ENCODE measurements at places on chromosomes 7 and 10.

DNA sequence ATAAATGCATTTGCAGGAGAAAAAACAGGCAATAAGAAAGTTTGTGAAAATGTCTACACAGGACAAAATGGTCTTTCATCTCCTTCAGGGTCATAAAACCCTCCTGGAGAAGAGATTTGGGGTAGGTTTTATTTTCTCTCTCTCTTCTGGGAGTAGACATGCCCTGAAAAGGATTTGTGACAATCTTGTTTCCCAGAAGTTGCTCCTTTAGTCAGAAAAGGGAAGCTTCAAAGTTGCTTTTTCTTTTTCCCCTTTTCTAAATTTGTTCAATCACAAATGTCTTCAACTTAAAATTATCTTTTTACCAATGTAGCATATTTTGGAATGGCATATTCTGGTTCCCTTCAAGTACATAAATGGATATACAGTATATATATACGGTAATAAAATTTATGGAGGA is 9.4 kb upstream of the ANKRD22 start:
- DNase-seq: no peak

GRCh38 chr7:35908331-35909216 is 107.7 kb downstream of the SEPTIN7 start:
- DNase-seq: peak; percentile 70

- DNase-seq: no peak
These were observed 18.7 kb downstream of the ZNF786 start for GRCh38 chr7:149071641-149072437.

DNA sequence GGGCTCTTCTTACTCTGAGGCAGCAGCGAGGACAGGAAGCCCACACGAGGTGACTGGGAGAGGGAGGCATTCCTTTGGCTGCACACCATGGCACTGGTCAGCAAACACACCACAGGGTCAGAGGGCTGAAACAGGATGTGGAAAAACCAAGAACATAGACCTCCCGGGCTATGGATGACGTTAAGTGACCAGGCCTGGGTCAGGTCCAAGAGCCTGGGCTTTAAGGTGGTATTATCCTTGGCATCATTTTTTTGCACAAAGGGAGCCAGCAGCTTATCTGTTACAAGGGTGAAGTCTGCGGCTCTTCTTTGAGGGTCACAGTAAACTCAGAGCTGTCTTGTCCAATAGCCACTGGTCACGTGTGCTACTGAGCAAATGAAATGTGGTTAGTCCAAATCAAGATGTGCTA is 7.0 kb downstream of the WDR91 start:
- no peak for DNase-seq

DNA sequence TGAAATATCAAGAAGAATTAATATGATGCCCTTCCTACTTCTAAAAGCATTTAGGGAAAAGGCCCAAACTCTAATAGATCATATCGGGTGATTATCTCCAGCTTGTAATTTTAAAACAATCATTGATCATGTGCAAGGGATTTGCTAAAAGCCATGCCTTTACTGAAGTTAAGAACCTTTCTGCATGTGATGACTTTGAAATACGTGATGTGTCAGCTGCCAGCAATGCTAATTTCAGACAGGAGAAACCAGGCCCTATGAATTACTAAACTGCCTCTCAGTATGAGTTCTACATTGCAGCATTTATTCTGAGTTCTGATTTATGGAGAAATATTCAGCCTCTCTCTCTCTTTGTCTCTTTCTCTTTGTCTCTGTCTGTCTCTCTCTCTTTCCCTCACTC is 203.6 kb upstream of the AKR1E2 start:
- no peak for DNase-seq

DNA sequence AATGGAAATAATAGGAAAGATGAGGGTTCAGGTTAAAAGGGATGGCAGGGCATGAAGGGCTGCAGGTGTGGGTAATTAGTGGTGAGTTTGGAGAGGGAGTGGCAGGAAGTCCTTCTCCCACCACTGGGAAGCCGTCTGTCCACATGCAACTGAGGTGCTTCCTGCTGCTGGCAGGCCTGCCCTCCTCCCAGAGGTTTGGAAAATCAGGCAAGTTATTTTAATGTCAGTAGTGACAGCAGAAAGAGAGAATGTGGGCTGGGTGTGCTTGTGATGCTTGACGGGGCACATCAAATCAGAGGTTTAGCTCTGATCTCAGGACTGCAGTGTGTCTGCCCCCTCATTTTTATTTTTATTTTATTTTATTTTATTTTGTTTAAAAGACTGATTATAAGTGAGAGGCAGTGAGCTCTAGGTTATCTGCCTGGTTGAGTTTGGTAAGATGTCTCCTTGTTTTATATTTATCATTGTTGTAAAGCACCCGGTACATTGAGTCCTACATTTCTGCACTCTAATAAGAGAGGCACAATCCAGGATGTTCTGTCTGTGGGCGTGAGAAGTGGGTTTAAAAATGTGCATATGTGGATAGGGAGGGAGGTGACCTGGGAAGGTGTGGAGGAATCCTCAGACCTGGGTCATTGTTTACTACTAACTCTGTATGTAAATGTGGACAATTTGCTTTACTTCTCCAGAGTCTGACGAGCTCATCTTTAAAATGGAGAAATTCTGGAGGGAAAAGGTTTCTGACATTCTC is 504.4 kb downstream of the LRMDA start:
- DNase-seq: no peak

DNA sequence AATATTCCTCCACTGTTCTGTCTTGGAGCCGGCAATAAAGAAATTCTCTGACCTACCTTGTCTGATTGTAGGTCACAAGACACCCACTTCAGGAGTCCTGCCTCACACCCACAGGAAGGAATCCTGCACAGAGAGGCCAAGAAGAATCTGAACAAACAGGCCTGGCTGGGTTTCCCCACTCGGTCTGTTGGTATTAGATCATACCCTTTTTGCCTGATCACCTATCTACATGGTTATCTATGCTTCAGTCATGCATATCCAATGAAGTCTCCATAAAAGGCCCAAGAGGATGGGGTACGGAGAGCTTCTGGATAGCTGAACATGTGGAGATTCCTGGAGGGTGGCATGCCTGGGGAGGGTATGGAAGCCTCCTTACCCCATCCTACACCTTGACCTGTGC is 12.3 kb downstream of the OGDH start:
- no peak for DNase-seq

- DNase-seq: no peak
These were observed 256.5 kb downstream of the PHTF2 start for GRCh38 chr7:78055001-78055573.

DNA sequence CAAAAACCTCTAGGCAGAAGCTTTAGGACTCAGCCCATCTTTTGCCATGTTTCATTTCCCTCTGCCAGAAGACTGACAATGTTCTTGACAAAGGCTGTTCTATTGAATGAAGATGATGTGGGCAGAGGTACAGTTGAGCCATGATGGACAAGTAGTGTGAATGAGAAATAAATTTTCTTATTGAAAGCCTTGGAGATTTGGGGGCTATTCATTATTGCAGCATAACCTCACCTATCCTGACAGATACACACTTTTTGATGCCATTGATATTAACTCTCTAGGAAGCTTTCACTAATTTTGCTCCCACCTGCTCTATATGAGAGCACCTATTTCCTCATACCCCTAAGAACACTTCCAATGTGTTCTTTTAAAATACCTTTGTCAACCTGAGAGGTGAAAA is 36.9 kb upstream of the HPS1 start:
- DNase-seq: no peak

DNA sequence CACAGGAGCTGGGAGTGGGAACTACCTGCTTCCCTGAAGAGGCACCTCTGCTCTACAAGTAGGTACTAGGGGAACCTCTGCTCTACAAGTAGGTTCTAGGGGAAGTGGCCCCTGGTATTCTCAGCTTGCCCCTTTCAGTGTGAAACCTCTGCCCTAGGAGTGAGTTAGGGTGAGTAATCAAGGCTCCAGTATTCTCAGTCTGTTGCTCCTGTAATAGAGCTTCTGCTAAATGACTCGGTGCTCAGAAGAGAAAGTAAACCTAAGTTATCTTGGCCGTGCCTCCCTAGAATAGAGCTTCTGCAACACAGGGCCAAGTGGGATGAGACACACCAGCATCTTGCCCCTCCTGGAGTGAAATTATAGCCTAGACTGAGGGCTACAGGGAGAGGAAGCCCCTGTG is 13.4 kb upstream of the RASSF4 start:
- DNase-seq: no peak

GRCh38 chr10:124164264-124164663 is 70.9 kb upstream of the CHST15 start:
- DNase-seq: no peak

- DNase-seq: no peak
These were observed 326.0 kb downstream of the CRPPA start for GRCh38 chr7:16095171-16095950.

GRCh38 chr10:95784279-95784913 is 28.4 kb downstream of the ENTPD1 start:
- peak; percentile 11 for DNase-seq

GRCh38 chr7:106346678-106347217 is 62.0 kb upstream of the NAMPT start:
- DNase-seq: no peak

All from Ammon's horn (tissue), 1 donor.